ENCODE measurements at places on chromosomes 1 and 21.

DNA sequence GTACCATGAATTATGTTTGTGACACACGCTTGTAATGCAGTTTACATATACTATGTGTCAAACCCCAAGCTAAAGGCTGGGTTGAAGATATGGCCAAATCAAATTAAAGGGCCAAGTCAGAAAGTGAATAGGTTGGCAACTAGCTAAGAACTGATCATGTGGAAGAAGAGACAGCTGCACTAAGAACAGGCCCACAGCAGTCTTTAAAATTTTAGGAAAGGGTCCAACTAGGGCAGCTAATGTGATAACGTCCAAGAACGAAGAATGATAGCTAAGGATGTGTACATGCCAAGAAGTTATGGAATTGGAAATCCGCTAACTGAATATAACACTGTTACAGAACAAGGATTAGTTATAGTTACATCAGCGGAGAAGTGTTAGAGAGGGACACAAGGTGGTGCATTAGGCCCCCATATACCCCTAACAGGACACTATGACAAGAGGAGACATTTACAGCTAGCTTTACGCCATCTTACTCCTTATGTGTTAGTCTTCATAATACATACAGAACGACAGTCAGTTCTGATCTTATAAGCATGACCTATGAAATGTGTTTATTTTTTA is 6.5 kb upstream of the RNF2 start:
- no peak for DNase-seq

DNA sequence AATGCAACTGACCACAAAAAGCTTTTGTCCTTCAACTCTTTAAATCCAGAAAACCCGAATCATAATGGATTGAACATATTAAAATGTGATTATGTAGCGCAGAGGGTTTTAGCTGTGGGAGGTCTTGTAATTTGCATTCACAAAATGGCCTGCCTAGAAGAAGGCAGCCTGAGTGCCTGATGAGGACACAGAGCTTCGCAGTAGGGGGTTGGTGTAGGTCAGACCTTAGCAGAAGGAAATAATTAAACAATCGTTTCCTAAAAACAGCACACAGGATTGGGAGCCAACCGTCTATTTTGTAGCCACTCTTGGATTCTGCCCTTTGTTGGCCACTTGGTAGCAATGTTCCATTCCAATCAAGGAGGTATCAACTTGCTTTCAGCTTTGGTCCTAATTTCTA is 195.7 kb upstream of the KIAA0040 start:
- DNase-seq = no peak

- peak; percentile 55 for DNase-seq
These were observed 36.7 kb upstream of the TARDBP start for GRCh38 chr1:10975567-10976326.

DNA sequence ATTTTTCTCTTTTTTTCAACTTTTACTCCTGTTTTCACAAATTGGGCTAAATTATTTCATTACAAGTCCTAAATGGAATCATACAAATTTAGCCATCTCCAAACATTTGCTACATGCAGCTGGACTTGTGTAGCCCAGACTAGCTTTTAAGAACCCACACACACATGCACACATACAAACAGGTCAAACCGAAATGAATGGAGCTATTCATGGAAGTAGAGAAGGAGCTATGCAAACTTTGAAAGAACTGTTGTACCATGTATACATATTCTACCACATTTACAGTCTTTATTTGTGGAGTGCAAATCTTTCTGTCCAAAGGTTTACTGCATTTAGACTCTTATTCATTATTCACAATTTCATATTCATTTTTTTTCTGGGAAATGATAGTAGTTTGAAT is 189.1 kb upstream of the RNPC3 start:
- no peak for DNase-seq

- DNase-seq = peak; percentile 86
These were observed 5.4 kb upstream of the DISP3 start for GRCh38 chr1:11473491-11474034.

- no peak for DNase-seq
These were observed 8.9 kb downstream of the RNF187 start for GRCh38 chr1:228496084-228496483.

GRCh38 chr1:18908911-18909771 is 6.8 kb upstream of the ALDH4A1 start:
- no peak for DNase-seq

DNA sequence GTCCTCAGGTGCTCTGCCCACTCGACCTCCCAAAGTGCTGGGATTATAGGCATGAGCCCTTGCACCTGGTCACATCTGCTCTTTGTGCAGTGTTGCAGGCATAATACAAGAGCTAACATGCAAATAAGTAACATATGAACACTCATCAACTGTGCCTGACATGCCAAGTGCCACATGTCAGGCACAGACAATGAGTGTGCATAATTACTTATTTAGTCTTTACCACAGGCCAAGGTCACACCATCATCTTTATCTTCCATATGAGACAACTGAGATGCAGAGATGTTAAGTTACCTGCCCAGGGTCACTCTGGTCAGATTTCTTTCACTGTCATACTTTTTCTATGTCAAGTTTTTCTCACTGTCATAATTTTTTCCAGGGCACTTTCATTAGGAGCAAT is 126.1 kb downstream of the PPIAL4G start:
- no peak for DNase-seq

GRCh38 chr1:2199042-2199810 is 4.7 kb upstream of the FAAP20 start:
- DNase-seq = peak; percentile 85

DNA sequence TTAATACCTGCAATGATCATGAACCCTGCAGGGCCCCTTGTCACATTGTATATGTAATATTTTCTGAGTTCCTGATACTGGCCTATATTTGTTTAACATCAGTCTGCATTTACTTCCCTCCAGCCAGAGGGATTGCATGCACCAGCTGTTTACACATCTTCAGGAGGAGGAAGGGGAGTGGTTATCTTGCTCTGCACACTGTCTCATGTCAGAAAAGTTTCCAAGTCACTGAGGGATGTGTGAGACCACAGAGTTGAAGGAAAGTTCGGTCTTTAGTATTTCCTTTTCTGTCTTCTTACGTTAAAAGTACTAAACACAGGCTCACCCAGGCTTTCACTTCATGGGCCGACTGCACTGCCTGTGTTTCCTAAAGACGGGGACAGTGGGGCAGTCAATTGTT is 574.1 kb downstream of the LMO4 start:
- DNase-seq = no peak

- no peak for DNase-seq
These were observed 10.4 kb downstream of the SLC30A10 start for GRCh38 chr1:219917851-219918466.

- no peak for DNase-seq
These were observed 27.9 kb upstream of the PRRC2C start for GRCh38 chr1:171457412-171457811.

DNA sequence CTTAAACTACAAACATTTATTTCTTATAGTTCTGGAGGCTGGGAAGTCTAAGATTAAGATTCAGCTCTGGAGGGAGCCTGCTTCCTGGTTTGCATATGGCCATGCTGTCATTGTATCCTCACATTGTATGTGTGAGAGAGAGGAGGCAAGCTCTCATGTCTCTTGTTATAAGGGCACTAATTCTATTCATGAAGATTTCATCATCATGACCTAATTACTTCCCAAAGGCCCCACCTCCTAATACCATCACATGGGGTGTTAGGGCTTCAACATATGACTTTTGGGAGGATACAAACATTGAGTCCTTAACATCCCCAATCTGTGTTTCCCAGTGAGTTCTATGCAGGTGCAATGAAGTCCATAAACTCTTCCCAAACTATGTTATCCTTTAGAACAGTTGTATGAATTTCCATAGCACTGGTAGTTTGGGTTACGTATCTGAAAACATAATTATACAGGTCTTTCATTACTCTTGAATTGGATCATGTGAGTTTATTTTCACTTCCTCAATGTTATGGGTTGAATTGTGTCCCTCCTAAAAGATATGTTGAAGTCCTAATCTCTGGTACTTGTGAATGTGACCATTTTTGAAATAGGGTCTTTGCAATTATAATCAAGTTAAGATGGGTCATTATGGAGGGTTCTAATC is 124.2 kb downstream of the RUNX1 start:
- no peak for DNase-seq

- peak; percentile 38 for DNase-seq
These were observed 858 bp upstream of the SUSD4 start for GRCh38 chr1:223364685-223365382.

GRCh38 chr1:236130372-236130771 is 12.0 kb upstream of the GPR137B start:
- no peak for DNase-seq

GRCh38 chr1:236168716-236169429 is 26.5 kb downstream of the GPR137B start:
- peak; percentile 51 for DNase-seq

DNA sequence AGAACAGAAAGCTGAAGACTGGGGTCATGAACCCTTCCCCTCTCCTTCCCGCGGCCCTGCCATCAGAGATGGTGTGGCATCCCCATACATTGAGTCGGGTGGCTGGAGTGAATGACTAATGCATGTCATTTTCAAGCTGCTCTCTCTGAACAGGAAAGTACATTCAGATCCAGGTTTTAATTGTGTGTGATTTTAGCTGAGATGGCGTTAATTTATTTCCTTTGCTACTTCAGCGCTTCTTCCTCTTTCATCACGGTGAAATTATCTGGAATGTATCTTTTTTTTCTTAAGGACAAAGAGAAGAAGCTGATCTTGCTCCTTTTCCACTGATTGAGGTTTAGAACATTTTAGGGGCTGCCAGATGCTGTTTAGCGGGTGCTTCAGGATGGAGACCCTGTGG is 8.6 kb upstream of the LRRN2 start:
- DNase-seq = no peak
